ENCODE measurements at places on chromosomes 13 and 19.
A peak's percentile ranks its signal among the peaks of the same experiment; 100 is the strongest.

DNA sequence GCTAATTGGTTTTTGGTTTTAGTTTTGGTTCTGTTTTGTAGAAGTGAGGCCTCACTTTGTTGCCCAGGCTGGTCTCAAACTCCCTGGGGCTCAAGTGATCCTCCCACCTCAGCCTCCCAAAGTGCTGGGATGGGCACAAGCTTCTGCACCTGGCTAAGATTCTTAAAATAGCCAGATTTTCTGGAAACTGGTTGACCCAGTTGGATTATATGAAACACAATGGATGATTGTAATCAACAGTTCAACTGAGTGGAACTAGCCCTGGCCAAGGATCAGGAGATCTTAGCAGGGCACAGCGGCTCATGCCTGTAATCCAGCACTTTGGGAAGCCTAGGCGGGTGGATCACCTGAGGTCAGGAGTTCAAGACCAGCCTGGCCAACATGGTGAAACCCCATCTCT, 29.6 kb upstream of the MRI1 start:
- no peak for DNase-seq

DNA sequence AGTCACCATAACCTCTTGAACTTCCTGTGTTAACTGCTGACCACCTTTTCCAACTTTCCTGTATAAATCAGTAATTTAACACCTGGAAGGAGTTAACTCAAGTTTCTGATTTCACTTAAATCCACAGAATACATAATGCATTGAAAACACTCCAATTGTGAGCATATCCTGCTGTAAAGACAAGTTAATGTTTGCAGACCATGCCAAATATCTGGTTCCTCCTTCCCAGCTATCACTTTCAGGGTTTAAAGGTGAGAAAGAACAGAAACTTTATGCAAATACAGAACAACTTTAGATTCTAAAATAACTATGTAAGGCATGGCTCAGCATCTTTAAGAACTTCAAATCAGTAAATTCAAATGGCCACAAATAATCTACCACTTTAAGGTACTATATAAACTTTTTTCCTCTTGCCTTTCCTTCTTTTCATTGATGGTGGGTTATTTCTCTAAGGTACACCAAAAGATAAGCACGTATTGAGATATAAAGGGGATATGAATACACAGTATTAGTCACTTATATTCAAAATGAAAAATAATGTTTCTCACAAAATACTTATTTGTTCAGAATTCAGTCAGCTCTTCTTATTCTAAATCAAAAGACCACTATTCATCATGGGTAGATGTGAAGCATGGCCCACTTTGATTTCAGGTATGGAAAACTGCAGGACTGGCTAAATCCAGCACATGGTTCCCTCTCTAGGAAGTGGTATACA, 6.6 kb upstream of the TPTE2 start:
- no peak for DNase-seq

DNA sequence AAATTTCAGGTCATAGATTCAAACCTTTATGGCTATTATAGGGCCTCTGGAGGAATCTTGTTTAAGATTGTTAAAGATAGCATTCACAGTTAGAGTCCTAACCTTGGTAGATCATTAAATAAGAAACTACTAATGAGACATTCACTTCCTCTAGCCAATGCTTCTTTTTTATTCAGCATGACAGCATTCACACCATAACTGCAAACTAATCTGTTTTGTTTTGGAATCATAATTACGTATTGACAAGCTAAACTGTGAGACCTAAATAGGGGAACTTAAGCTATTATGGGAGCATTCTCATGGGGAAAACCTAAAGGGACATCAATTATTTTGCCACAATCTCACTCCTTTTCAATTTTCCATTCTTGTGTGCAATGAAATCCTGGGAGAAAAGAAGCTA, 653.8 kb downstream of the PCDH9 start:
- peak; percentile 5 for DNase-seq

GRCh38 chr13:59354665-59355369, 808.9 kb downstream of the DIAPH3 start:
- no peak for DNase-seq

DNA sequence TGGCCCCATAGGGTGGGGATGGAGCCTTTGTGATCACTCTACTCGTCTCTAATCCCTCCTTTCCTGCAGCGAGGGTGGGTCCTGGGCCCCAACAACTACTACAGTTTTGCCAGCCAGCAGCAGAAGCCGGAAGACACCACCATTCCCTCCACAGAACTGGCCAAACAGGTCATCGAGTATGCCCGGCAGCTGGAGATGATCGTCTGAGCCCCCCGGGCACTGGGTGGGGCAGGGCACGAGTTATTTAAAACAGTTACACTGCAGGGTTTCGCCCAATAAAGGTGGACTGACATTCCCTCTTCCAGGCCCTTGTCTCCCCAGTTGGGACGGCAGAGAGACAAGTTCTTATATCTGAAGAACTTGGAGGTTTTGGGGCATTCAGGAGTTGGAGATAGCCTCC, 4.7 kb downstream of the GGN start:
- no peak for DNase-seq

DNA sequence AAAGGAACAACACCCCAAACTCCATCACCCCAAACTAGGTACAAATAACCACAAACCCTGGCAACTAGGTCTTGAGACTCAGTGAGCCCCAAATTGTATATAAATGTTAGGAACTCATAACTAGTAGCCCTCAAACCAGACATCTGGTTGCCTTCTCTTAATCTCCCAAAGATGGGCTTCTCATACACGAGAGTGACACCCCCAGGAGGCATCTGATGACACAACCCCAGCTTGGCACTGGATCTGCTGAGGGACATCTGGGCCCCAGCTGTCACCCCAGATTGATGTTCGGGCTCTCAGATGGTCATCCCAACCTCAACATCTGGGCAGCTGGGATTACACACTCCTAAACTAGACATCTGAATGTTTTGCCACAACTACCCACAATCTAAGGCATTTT, 14.8 kb downstream of the RABAC1 start:
- DNase-seq, result no peak

DNA sequence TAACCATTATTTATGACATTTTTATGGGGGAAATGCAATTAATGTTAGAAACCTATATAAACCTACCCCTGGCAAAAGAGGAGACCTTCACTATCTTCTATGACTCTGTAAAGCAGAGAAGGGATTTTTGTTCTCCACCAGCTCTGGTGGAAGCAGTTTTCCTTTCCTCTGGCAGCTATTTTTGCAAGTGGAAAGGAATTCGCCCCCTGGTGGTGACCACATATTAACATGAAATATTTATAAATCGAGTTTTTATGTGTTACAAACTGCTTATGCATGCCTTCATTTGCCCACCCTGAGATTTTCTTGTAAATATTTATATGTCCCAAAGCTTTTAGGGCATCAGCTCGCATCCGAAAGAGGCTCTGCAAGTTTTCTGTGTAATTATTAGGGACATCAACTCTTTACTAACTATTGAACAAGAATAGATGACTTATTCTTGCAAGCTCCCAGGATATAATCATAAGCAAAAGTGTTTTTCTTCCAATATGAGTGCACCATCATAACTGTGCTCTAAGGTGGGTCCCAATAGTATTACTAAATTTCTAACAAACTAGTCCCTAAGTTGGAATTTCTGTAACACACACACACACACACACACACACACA, 62.4 kb downstream of the SERTM1 start:
- DNase-seq, result peak; percentile 28

DNA sequence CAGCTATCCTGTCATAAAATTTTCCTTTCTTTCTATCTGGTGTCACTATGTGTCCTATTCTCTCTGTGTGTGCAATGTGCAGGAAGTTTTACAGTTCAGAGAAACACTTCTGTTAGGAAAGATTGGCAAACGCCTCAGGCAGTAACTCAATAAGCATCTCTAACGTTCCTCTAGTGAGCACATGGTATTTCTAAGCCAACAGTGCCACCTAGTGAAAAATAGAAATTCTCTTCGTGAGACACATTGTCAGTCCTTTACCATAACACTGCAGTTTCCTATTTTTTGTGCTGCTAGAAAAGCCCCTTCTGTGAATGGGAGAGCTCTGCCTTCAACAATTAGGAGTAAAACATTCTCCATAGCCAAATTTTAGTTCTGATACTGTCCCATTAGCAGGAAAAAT, 50.7 kb downstream of the ZNF723 start:
- DNase-seq, result no peak

DNA sequence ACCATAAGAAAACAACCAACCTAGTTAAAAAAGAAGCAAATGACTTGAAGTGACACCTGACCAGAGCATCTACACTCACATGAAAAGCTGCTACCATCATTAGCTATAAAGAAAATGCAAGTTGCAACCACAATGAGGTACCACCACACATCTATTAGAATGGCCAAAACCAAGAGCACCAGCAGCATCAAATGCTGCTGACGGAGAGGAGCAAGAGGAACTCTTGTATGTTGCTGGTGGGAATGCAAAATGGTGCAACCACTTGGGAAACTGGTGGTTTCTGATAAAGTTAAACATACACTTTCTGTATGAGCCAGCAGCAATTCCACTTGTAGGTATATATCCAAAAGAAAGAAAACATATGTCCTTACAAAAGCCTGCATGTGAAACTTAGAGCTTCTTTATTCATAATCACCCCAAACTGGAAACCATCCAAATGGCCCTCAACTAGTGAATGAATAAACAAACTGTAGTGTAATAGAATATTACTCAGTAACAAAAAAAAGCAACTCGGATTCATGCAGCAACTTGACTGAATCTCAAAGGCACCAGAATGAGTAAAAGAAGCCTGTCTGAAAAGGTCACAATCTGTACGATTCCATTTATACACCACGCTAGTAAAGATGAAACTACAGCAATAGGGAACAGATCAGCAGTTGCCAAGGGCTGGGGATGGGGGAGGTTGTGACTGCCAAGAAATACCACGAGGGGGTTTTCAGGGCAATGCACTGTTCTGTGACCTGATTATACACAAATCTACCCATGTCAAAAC, 60.9 kb upstream of the RANBP3 start:
- no peak for DNase-seq

- peak; percentile 39 for DNase-seq
Measured at GRCh38 chr13:113001241-113002140, 32.5 kb downstream of the MCF2L start.

DNA sequence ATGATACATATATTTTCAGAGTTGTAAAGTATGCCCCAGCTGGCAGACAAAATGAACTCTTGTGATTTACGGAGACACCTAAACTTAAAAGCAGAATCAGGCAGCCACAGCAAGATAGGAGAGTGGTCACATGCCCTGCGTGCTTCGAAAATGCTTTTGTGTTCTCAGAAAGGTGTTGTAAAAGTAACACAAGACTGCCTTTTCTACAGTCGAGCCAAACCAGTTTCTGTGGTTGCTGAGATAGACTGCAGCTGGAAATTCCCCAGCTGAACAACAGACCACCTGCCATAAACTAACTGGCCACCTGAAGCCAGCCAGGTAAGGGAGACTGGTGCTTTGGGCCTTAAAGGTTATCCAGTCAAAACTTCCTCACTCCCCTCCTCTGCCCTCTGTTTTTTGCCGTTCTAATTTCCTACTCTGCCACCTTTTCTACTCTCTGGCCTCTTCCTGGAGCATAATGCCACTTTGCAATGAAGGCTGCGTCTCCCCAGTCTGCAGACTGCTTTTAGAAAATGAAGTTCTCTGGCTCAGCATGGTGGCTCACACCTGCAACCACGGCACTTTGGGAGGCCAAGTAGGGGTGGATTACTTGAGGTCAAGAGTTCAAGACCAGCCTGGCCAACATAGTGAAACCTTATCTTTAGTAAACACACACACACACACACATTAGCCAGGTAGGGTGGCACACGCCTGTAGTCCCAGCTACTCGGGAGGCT, 381.2 kb upstream of the SLITRK1 start:
- no peak for DNase-seq

DNA sequence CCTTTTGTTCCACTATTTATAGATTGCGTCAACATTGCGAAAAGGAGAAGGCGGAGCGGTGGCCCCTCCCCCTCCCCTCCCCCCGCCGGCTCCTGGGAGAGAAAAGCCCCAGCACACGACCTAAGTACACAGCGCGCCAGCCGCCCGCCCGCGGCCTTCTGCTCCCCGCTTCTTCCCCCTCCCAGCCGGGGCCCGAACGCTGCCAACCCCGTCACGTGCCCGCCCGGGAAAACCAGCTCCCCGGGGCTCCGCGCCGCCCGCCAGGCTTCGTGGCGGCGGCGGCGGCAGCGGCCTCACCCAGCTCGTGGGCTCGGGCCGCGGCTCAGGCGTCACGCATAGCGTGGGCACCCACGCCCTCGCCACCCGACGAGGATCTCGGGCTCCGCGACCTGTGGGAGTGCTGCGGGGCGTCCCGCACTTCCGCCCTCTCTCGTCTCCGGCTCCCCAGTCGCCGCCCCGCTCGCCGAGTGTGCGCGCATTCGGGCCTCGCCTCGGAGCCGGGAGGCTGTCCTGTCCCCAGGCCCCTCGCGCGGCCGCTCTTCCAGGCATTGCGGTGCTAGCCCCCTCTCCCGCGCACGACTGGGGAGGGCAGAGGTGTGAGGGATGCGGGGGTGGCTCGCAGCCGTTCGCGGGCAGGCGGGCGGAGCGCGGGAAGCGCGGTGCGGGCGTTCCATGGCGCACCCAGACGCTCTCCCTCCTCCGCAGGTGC, 110.5 kb downstream of the KCNRG start:
- peak; percentile 88 for DNase-seq

DNA sequence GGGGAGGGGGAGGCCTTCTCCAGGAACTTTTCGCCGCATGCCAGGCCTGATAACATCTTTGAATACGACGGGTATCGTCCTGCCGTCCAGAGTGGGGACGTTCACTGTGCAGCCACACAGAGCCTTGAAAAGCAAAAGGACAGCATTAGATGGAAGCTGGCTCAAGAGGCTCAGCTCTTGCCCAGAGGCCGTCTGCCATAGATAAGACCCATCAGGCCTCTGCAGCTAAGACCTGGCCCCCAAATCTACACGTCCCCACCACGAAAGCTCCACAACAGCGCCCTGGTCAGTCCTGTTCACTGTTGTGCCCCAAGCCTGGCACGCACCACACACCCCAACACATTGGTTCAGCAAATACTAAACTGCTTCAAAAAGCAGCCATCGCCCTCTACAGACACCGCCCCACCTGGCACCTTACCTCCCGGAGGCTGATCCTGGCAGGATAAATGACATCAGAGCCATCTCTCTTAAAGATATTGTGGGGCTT, 2.1 kb downstream of the DNAJB1 start:
- DNase-seq, result no peak

- no peak for DNase-seq
Measured at GRCh38 chr19:48698046-48698445, 2.3 kb downstream of the FUT2 start.

DNA sequence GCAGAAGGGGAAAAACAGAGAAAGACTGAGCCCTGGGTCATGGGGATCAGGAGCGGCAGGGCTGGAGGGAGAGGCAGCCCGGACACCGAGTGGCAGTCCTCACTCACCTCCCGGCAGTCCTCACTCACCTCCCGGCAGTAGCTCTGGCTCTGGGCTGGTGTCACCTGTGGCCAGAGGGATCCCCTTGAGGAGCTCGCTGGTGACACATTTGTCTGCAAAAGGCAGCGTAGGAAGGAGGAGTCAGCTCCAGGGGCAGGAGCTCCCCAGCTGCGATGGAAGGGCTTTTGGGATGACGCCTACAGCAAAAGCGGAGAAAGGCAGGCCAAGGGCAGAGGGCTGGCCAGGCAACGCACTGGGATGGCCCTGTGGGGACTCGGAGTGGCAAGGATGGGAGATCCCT, 739 bp downstream of the EIF3G start:
- DNase-seq, result no peak

- no peak for DNase-seq
Measured at GRCh38 chr19:17951157-17951989, 15.5 kb upstream of the KCNN1 start.

Data from NCI-H1930 (cell line).